ENCODE measurements at places on chromosomes 7 and 10.

- DNase-seq = no peak
These were observed 18.3 kb downstream of the FAM171A1 start for GRCh38 chr10:15352836-15353235.

GRCh38 chr7:5500777-5501350 is 77.2 kb upstream of the TNRC18 start:
- DNase-seq = no peak

DNA sequence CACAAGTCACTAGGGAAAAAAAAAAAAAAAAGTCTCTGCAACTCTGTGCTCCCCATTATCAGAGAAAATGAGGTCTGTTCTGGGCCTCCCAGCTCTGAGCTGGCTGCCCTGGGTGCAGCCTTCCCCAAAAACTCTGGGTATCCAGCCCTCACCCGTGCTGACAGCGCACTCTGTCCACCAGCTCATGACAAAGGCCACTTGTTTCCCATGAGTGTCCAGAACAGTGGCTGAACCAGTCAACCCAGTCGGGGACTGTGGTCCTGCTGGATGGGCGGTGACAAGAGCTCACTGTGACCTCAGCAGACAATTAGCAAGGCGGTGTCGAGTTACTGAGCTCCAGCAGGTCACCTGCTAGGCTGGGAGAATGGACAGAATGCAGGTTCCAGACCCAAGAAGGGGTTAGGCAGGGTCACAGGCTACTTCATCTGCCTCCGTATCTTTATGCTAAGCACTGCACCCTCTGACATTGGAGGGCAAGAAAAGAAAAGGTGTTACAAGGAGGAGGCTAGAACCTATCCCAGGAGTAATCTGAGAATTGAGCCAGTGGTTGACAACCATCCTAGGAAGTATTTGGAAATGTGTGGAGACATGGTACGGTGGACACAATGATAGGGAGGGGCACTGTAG is 37.2 kb downstream of the DLG5 start:
- no peak for DNase-seq

DNA sequence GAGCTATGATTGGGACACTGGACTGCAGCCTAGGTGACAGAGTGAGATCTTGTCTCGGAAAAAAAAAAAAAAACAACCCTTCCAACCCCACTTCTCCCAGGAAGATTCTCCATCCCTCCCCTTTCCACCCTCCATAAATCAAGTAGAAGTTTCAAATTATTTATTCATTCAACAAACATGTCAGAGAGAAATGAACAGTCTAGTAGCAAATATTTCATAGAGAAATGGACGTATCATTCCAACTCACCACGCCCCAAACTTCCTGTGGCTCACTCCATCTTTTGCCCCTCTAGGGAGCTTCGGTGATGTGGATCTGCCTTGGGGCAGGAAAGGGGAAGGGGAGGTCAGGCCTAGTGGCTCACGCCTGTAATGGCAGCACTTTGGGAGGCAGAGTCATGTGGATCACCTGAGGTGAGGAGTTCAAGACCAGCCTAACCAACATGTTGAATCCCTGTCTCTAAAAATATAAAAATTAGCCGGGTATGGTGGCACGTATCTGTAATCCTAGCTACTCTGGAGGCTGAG is 638 bp upstream of the TRAPPC14 start:
- DNase-seq = no peak

GRCh38 chr10:5449227-5449626 is 36.9 kb downstream of the NET1 start:
- no peak for DNase-seq

DNA sequence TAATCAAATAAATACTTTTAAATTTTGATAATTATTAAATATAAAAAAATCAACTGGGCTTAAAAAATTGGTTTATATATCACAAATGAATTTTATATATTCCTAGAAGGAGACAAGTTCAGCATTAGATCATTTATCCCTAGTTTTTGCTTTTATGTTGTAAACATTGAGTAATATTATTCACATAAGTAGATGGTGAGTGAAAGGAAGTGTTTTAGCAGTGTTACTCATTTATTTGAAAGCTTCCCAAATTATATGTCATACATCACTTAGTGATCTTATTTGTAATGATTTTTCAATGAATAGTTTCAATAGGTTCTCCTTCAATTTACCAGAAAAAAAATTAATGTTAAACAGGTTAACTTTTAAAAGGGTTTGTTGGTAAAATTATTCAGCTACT is 15.8 kb downstream of the KLLN start:
- DNase-seq = no peak

GRCh38 chr10:17734432-17735080 is 17.4 kb upstream of the TMEM236 start:
- DNase-seq = no peak

- DNase-seq = no peak
These were observed 72.0 kb upstream of the KCTD7 start for GRCh38 chr7:66556549-66557213.

GRCh38 chr7:131011976-131012375 is 278.0 kb upstream of the KLF14 start:
- DNase-seq = no peak

DNA sequence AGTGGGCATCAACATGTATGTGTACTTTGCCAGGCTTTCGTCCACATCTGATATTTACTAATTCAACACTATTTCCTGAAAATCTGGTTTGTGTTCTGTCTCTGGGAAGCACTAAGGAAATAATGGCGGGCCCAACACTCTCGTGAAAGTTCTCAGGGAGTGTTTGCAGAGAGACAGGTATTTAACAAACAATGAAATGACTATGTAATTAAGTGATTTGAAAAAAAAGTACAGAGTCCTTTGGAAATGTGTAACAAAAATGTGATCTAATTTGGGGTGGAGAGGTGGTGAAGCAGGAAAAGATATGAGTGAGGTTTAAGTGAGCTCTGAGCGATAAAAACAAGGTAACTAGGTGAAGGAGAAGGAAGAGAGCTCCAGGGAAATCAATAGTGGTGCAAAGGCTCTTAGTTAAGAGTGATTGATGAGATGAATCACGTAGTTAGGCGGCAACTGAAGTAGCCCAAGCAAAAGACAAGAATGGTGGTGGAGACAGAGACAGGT is 95.3 kb upstream of the DNAJB12 start:
- no peak for DNase-seq

DNA sequence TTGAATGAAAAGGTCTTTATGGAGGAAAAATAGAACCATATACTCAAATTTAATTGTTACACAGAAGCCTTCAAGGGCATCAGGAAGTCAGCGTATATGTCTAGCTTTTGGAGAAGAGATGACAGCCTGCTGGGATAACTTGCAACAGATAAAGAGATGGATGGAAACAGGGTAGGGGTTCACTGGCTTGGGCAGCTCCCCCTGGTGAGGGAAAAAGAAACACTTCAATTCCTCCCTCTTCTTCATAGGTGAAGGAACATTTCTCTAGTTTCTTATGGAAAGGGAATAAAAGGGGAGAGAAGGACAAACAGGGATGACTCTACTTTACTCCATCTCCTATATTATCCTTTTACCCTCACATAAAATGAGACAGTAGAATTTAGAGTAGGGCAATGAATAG is 635.7 kb downstream of the PHTF2 start:
- DNase-seq = no peak

DNA sequence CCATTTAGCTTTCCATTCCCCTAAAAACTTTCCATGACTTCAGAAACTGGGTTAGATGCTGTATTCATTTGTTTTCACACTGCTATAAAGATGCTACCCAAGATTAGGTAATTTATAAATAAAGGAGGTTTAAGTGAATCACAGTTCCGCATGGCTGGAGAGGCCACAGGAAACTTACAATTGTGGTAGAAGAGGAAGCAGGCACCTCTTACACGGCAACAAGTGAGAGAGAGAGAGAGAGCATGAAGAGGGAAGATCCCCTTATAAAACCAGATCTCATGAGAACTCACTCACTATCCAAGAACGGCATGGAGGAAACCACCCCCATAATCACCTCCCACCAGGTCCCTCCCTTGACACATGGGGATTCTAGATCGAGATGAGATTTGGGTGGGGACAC is 336.8 kb downstream of the TFEC start:
- no peak for DNase-seq

DNA sequence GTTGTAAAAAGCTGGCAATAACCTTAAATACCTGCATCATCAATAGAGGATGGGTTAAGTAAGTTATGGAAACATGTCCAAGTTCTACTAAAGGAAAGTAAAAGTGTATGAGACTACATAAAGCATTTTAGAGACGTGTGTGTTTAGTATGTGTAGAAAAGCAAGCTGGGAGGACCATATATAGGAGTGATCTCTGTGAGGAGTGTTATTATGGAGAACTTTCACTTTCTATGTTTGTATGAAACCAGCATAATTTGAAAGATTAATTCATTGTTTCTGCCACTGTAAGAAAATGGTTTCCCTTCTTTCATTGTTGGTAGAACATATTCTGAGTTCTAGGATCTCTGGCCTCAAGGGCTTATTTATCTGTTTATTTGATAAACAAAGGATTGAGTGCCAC is 19.2 kb upstream of the PDLIM1 start:
- no peak for DNase-seq

- no peak for DNase-seq
These were observed 58.6 kb downstream of the PNLIPRP2 start for GRCh38 chr10:116679351-116679750.

DNA sequence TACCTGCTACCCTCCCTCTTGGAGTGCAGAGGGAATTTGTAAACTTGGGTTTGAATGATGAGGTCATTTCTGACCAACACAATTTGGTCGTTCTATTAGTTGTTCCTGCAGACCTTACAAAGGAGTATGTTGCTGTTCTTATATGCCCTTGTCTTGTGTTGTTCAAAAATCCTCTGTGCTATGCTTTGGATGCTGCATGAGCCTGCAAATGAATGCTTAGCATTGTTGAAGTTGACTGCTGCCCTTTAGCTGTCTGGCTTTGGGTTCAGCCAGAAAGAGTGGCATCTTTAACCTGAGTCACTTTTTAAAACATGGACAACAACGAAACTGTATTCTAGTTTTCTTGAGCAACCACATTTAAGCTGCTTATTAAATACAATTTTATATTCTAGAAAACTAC is 80.3 kb downstream of the SND1 start:
- no peak for DNase-seq

- DNase-seq = no peak
These were observed 7.8 kb downstream of the SFTPD start for GRCh38 chr10:79941146-79941545.

GRCh38 chr10:34999532-34999931 is 90.6 kb downstream of the CUL2 start:
- no peak for DNase-seq

- no peak for DNase-seq
These were observed 111.0 kb downstream of the NRP1 start for GRCh38 chr10:33223326-33224000.
